ENCODE measurements at places on chromosomes 16 and 17.

DNA sequence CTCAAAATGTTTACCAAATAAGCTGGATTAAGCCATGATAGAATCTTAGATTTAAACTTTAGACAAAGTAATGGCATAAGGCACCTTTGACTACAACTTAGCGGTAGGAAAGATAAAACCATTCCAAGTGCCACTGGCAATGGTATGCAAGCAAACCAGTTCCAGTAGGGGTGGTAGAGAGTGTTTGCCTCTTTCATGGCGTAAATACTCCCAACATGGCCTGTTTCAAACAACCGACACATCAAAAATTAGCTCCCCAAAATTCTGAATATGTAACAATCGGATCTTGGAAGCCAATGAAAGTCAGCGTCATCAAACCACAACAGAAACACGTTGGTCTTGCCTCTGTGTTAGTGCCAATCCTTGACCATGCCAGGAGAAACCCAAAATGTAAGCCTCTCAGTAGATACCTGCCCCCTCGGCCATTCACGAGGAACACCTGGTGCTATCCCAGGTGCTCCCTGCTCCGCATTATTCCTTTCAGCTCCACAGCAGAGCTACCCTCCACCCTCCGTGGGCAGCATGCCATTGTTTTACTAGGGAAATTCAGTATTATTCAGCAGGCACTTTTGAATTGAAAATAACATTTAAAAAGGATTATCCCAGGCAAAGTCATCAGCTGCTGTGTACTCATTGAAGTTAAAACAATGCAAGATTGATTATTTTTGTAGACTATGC is 307.8 kb upstream of the CDH11 start:
- no peak for DNase-seq

GRCh38 chr17:83080858-83081683 is 1.7 kb downstream of the METRNL start:
- DNase-seq: no peak

GRCh38 chr17:27663936-27664605 is 33.1 kb downstream of the LGALS9 start:
- no peak for DNase-seq

- no peak for DNase-seq
Observed at GRCh38 chr17:7167832-7168231, 11.3 kb downstream of the ASGR1 start.

GRCh38 chr16:81520560-81521135 is 76.0 kb downstream of the CMIP start:
- no peak for DNase-seq

DNA sequence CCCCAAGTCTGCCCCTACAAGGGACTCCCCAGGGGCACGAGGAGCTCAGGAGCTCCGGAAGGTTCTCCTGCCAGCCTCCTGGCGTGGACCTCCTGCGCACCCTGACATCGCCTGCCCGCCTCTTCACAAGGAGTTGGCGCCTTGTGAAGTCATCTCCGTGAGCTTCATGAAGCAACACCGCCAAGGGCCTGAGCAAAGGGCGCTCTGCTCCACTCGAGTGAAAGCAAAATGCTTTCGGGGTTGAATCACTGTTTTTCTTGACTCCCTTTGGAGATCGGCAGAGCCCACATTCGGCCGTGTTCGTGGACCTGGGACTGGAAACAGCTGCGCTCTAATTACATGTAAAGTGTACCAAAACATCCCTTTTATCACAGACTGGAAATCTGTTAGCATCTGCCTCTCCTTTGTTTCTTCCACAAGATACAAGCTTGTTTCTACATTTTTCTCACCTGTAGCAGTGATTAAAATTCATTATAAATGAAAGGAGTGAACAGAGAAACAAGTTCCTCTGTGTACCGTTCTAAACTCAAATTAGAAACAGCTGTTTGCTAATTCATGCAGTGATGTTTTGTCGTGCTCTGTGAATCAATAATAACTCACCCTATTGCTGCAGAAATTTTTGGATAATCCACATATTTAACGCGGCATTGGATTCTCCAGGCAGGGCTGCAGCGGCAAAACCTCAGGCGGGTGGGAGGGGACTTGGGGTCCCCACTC is 203.3 kb downstream of the ZNF423 start:
- DNase-seq: no peak

DNA sequence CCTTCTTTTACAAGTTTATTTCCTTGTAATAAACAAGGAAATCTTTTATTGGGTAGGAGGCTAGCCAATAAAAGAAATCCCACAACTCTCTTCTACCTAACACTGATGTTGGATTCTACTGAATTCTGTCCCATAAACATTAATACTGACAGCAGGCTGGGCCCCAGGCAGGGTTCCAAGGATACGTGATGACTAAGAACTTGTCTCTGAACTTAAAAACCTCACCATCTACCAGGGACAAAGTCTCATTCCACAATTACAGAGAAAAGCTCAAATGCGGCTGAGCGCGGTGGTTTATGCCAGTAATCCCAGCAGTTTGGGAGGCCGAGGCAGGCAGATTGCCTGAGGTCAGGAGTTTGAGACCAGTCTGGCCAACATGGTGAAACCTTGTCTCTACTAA is 64.9 kb downstream of the ARHGAP17 start:
- no peak for DNase-seq

DNA sequence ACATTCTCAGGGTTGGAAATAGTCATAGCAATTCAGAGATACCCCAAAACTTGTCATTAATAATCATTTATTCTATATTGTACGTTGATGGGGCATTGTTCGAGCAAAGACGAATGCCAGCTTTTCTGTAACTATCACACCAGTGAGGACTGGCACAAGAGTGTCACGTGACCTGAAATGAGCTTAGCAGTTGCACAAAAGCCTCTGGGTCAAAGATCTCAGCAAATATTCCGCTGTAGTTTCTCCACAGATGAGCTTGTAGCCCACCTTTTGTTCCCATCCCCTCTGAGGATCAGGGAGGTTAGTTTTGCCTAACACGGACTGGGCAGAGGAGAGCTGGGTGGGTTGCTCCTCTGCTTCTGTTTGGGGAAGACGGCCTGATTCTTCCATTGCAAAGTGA is 18.2 kb downstream of the IRX3 start:
- DNase-seq: no peak

GRCh38 chr17:7176841-7177190 is 2.4 kb downstream of the ASGR1 start:
- no peak for DNase-seq

DNA sequence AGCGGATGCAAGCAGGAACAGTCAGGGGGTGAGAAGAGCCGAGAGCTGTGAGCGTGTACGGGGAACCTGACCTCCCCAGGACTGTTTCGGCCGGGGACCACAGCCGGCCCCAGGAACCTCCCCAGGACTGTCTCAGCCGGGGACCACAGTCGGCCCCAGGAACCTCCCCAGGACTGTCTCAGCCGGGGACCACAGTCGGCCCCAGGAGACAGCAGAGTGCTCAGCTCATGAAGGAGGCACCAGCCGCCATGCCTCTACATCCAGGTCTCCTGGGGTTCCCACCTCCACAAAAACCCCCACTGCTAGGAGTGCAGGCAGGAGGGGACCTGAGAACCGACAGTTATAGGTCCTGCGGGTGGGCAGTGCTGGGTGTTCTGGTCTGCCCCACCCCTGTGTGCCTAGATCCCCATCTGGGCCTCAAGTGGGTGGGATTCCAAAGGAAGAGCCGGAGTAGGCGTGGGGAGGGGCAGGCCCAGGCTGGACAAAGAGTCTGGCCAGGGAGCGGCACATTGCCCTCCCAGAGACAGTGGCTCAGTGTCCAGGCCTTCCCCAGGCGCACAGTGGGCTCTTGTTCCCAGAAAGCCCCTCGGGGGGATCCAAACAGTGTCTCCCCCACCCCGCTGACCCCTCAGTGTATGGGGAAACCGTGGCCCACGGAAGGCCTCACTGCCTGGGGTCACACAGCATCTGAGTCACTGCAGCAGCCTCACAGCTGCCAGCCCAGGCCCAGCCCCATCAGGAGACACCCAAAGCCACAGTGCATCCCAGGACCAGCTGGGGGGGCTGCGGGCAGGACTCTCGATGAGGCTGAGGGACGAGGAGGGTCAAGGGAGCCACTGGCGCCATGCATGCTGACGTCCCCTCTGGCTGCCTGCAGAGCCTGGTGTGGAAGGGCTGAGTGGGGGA is 4.3 kb downstream of the RHBDF1 start:
- no peak for DNase-seq

DNA sequence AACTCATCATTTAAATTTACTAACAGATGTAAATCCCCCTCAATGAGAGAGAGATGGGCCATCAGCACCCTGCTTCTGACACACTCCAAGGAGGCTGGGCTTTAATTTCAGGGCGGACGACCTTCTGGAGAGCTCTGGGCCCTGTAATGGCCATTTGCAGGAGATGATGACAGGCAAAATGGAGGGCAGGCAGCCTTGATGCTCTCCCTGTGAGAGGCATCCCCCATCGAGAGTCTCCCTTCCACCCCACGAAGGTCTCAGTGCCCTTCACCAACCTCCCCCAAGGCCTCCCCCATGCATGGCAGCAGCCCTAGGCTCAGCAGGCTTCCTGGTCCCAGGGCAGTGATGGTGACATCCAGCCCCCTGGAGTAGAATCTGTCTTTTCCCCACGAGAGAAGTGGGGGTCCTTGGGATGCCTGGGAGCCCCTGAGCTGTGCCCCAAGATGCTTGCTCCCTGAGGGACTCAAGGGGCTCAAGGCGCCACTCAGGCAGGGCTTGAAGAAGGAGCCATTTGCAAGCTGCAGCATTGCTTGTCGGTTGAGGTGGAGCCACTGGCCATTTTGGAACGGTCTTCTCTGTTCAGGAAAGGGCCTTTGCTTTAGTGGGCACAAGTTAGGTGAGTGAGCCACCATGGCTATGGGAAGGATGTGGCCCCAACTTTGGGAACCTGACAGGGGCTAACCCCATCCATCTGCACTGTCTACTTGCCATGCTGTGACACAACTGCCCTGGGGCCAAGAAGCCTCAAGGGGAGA is 82.6 kb downstream of the C16orf78 start:
- DNase-seq: no peak

- no peak for DNase-seq
Observed at GRCh38 chr16:6548507-6548906, 784.1 kb upstream of the RBFOX1 start.

- peak; percentile 68 for DNase-seq
Observed at GRCh38 chr17:50117202-50118051, 12.5 kb downstream of the SAMD14 start.

DNA sequence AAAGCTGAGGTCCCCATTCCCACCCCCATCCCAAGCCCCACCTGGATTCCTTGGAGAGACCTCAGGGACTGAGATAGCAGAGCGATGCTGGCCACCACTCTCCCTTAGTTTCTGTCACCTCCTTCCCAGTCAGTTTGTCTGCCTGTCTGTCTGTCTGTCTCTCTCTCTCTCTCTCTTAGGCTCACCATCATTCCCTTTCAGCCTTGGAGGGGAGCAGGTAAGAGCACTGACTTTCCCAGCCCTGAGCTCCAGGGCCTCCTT is 5.9 kb downstream of the CD300LB start:
- no peak for DNase-seq

DNA sequence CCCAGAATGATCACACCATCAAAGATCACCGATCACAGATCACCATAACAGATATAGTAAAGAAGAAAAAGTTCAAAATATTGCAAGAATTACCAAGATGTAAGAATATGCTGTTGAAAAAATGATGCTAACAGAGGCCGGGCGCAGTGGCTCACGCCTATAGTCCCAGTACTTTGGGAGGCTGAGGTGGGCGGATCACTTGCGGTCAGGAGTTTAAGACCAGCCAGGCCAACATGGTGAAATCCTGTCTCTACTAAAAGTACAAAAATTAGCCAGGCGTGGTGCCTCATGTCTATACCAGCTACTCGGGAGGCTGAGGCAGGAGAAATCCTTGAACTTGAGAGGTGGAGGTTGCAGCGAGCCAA is 53.2 kb downstream of the CPPED1 start:
- DNase-seq: no peak

DNA sequence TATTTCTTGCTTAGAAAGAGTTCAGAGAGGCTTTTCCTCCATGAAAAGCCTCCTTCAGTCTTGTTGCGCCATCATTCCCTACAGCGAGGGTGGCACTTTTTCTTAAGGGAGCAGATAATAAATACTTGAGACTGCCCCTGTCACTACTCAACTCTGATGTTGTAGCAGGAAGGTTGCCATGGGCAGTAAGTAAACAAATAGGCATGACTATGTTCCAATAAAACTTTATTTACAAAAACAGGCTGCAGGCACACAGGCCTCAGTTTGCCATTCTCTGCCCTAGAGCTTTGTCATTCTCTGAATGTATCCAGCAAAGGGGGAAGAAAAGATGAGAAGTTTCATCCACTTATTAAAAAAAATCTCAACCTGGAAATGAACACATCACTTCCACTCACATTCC is 60.4 kb downstream of the MYOCD start:
- DNase-seq: no peak

DNA sequence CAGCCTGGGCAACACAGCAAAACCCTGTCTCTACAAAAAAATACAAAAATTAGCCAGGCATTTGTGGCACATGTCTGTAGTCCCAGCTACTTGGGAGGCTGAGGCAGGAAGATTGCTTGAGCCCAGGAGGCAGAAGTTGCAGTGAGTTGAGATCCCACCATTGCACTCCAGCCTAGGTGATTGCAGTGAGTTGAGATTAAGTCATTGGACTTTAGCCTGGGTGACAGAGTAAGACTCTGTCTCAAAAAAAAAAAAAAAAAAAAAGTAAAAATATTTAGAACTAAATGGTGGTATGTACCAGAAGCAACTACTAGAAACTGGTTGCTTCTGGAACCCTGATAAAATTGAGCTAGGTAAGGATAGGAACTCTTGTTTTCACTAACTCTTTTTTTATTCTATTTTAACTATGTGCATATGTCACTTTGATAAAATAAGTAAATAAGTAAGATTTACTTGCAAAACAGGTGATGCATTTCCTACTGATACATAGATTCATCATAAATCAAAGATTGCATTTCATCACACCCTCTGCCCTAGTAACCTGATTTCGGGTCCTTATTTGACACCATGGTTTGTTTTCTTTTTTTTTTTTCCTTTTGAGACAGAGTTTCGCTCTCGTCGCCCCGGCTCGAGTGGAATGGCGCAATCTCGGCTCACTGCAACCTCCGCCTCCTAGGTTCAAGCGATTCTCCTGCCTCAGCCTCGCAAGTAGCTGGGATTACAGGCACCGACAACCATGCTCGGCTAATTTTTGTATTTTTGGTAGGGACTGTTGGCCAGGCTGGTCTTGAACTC is 66.0 kb downstream of the USP32 start:
- DNase-seq: no peak

DNA sequence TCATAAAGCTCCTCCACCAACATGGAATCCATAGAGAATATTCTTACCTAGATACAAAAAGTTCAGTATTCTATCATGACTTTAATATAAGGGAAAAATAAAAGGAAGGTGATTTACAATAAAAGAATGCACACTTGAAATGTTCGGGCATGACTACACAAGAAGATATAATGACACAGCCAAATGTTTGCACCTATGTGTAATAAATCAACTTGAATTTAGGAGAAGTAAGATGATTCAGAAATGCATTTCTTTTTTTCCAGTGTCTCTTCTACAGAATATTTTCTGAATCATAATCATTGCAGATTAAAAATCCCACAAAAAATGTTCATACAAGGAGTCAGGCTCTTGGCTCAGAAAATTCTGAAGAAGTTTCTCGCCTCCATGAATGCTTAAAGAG is 404.0 kb upstream of the HSBP1 start:
- no peak for DNase-seq

All from HCT116 (cell line).